ENCODE measurements at places on chromosomes 7 and 10. TPM values are rescaled to one million over a fixed set of nuclear protein-coding genes. Genes with fewer than 3 reads are reported as not detected.

Gene NEUROG3
- not detected for total RNA-seq

Gene SPOCK2
- total RNA-seq, result 25.1 TPM

DNA sequence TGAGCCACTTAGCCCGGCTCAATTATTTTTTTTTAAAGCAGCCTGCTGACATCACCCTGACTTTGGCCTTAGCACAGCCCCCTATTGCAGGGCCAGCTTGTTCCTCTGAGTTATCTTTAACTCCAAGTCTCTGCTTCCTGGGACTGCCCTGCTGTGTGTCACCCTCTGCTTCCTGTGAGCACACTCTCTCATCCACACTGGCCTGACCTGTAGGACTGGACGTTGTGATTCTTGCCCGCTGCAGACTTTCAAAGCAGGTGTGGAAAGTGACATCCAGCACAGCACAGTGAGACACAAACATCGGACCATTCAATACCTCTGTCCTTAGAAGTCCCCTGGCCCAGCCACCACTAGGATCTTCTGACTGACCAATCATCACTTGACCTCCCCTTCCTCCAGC lies 26.4 kb upstream of the HSPA12A start:
- no peak for DNase-seq

Gene PNLIPRP1
- not detected for total RNA-seq

Gene CUBN
- total RNA-seq, result 2.3 TPM

- no peak for DNase-seq
These were observed 188.6 kb upstream of the LYZL2 start for GRCh38 chr10:30818010-30818660.

DNA sequence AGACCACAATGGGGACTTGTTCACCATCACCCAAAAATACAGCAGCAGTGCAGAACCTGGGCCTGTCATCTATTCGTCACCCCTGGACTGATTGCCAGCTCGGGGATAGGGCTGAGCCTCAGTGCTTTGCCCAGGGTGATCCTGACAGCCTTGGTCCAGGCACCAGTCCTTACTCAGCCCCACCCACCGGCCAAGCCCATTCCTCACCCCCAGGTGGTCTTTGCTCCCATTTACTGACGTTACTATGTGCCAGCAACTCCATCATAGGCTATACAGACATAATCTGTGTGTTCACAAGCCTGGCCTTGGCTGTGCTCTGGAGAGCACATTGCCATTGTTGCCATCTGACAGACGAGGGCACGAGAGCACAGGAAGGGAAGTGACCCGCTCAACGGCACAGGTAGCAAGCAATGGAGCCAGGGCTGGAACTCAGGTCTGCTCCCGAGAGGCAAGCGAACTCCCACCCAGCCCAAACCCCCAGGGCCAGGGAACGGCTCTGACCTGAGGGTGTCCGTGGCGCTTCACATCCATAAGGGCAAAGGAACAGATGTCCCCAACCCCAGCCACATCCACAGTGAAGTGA lies 6.8 kb downstream of the ATG9B start:
- no peak for DNase-seq

- DNase-seq, result no peak
These were observed 675.6 kb downstream of the MAGI2 start for GRCh38 chr7:78777829-78778228.

Gene POLR2J3
- 27.3 TPM for total RNA-seq

- no peak for DNase-seq
These were observed 137.7 kb downstream of the SEMA3C start for GRCh38 chr7:80781146-80781545.

DNA sequence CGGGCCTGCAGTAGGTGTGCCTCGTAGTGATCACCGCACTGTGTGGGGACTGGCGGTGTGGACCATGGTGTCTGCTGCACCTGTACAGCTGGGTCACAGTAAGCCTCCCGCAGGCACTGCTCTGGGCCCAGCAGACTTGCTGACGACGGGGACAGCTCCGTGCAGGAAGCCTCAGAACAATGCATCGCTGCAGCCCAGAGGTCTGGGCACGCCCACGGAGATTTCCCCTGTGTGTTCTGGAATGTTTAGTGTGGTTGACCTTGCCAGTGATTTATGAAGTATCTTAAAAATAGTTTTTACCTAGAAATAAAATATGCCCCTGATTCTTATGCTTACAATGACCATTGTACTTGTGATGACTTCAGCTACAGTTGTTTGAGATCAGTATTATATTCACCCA lies 59.1 kb upstream of the ZNF32 start:
- no peak for DNase-seq

Gene VENTX
- total RNA-seq, result not detected

GRCh38 chr7:93249491-93250148 lies 17.5 kb downstream of the VPS50 start:
- DNase-seq, result no peak

Gene PIK3AP1
- total RNA-seq, result 5.6 TPM

Measured in occipital lobe (tissue), 3 donors.